ENCODE measurements at places on chromosomes 13 and 19.

GRCh38 chr19:2047076-2047448, 4.0 kb downstream of the MKNK2 start:
- DNase-seq, result no peak

DNA sequence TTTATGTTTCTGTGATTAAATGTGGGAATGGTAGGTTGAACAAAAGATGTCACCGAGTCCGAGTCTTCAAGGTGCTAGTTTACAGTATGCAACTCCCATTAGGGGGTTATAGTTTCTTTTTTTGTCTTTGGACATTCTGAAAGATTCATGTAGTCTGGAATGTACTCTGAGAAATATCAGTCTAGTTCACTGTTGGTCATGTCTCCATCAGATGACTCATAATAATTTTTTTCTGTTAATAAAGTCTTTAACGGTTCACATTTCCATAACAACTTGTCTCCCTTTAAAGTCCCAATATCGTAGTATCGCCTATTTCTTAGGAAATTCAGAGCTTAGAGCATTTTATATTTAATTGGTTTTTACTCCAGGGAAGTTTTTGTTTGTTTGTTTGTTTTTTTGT, 13.5 kb upstream of the ESD start:
- DNase-seq, result no peak

DNA sequence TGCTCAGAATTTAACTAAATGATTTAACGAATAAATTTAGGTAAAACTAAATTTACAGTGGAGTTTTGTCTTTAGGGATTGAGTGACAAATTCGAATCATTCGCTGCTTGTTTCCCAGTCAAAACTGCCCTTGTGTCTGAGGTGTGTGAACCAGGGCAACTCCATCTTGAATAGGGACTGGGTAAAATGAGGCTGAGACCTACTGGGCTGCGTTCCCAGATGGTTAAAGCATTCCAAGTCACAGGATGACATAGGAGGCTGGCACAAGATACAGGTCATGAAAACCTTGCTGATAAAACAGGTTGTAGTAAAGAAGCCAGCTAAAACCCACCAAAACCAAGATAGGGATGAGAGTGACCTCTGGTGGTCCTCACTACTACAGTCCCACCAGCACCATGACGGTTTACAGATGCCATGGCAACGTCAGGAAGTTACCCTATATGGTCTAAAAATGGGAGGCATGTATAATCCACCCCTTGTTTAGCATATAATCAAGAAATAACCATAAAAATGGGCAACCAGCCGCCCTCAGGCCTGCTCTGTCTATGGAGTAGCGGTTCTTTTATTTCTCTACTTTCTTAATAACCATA, 10.2 kb upstream of the ANKRD10 start:
- DNase-seq, result peak; percentile 24

GRCh38 chr19:8083141-8083540, 30.6 kb downstream of the CCL25 start:
- DNase-seq, result no peak

GRCh38 chr13:94217370-94217769, 262.1 kb downstream of the DCT start:
- no peak for DNase-seq

- no peak for DNase-seq
Observed at GRCh38 chr19:28981518-28981917, 231.4 kb downstream of the UQCRFS1 start.

GRCh38 chr19:29658221-29658991, 6.9 kb upstream of the PLEKHF1 start:
- no peak for DNase-seq

DNA sequence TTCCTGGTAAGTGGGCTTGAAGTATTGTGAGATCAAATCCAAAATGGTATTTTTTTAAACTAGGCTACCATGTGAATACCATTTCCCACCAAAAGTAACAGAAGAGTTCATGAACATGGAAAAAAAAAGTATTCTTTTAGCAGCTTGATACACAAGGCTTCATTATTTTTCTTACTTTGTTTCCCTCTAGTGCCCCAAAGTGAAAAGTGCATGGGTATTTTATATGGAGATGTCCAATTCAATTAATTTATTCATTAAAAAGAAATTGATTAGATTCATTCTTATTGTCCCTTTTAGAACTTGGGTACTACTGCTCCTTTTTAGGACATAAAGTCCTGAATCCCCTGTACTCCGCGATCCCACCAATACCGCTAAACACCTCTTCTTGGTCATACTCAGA, 28.6 kb upstream of the SCEL start:
- no peak for DNase-seq

GRCh38 chr13:28584873-28585381, 74.0 kb upstream of the POMP start:
- DNase-seq, result peak; percentile 55

DNA sequence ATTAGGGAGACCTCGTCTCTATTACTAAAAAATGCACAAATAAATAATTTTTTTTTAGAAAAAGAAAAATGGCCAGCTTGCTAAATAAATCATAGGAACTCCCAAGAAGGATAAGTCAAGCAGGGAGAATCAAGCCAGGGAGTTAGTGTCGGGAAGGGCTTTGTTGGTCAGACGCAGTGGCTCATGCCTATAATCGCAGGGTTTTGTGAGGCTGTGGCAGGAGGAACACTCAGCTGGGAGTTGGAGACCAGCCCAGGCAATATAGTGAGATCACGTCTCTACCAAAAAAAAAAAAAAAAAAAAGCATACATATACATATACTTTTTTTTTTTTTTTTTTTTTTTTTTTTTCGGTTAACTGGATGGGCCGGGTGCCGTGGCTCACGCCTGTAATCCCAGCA, 9.0 kb downstream of the NACC1 start:
- DNase-seq, result no peak

GRCh38 chr13:29254626-29255370, 340.7 kb downstream of the SLC7A1 start:
- DNase-seq, result no peak

DNA sequence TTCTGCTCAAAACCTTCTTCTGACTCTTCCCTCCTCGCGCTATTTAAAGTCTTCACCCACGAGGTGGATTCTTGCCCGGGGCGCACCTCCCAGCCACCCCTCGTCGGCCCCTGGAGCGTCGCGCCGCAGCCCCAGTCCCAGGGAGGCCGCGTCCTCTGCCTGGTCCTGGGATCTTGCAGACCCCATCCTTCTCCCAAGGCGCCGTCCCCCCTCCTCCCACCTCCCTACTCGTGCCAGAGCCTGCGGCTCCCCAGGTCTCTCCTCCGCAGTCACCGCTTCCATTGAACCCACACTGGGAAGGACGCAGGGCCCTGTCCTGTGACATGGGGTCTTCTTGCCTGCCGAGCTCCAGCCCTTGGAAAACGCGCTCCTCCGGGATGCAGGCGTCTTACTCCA, 486 bp downstream of the ZNF808 start:
- peak; percentile 3 for DNase-seq

DNA sequence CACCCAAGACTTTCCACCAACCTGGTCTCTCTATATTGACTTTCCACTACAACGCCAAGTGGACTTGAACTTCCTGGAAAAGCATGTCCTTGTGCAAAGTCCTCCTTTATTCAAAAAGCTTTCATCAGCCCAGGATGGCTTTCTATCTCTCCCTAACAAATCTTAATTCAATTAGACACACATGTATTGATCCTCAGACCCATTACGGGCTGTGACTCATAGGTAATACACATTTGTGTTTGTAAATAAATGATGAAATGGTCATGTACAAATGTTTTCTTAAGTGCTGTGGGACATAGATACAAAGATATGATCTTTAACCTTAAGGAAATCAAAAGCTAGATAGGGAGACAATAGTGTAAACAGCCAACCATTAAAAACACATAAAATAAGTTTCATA, 1189.7 kb downstream of the EFNB2 start:
- DNase-seq, result no peak

DNA sequence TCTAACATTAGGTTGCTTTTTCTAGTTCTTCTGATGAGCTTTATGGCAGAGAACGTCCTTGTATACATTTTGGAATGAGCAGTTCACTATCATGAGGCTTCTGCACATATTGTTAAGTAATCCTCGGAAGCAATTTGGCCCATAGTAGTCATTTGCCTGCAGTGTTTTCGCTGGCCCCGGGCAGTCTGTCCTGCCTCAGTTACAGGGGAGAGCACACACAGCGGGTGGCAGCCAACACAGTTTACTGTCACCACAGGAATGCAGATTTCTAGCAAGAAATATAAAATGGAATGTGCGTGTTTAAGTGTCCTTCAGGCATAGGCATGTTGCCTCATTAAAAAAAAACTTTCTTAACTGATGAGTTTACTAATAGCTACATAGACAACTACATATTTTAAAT, 71.5 kb upstream of the GJB6 start:
- DNase-seq, result no peak

DNA sequence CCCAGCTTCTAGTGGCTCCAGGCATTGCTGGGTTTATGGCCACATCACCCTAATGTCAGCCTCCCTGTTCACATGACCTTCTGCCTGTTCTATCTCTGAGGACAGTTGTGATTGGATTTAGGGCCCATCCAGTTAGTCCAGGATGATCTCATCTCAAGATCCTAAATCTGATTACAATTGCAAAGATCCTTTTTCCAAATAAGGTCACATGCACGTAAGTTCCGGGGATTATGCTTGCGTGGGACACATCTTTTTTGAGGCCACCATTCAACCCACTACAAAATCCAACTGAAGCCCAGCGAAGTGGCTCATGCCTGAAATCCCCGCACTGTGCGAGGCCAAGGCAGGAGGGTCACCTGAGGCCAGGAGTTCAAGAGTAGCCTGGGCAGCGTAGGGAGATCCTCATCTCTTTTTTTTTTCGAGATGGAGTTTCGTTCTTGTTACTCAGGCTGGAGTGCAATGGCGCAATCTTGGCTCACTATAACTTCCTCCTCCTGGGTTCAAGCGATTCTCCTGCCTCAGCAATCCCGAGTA, 12.3 kb downstream of the PLD3 start:
- peak; percentile 73 for DNase-seq

DNA sequence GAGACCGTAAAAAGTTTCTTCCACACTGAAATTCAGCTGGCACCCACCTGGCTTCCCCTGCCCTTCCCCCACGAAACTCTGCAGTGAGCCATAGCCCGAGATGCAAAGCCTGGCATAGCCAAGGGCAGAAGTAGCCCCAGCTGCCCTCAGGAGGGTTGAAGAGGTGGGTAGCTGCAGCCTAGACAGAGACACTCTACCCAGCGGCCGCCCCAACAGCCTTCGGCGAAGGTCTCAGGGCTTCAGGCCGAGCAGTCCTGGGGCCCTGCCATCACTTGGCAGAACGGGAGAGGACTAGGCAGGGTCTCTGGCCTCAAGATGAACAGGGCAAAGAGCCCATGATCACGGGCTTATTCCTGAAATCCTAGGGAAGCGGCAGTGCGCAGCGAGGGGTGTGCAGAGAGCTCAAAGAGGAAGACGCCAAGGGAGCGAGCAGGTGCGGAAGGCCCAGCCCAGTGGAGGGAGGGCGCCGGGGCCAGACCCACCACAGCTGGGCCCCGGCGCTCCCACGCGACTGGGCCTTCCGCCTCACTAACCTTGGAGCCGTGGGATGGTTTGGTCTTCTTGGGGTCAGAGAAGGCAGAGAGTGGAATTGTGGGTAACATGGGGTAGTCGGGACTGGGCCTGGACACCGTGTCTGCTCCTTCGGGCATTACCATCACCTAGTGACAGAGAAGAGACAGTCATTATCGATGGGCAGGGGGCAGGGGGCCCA, 53.2 kb downstream of the MLLT1 start:
- DNase-seq, result no peak

DNA sequence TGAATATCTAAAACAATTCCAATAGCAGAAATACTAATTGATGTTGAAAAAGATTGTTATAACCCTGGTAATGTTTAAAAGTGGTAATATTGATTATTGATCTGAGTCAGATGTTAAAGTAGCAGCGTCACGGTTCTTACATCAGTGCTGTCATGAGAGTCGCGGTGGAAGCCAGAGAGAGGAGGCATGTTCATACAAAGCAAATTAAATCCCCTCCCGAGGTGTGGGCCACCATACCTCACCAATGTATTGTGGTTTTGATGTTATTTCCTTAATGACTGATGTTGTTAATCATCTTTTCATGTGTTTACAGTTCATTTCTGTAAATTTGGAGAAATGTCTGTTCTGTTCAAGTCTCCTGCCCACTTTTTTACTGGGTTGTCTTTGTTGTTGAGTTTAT, 11.2 kb downstream of the ZNF317 start:
- no peak for DNase-seq

DNA sequence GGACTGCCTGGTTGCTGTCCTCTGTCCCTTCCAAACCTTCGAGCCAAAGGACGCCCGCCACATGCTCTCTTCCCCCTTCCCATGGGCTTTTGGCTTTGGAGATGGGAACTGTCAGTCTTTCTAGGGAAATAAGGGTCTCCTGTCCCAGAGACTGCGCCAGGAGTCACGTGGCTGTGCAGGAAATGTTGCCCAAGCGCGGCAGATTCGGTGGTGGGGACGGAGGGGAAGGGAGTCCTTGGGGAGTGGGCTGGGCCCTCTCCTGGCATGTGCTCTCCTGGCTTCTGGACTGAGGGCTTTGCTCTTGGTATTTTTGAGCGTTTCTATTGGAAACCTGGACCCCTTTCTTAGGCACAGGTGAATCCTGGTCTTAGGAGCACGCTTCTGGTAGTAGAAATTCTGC, 103.2 kb downstream of the KDM4B start:
- no peak for DNase-seq

DNA sequence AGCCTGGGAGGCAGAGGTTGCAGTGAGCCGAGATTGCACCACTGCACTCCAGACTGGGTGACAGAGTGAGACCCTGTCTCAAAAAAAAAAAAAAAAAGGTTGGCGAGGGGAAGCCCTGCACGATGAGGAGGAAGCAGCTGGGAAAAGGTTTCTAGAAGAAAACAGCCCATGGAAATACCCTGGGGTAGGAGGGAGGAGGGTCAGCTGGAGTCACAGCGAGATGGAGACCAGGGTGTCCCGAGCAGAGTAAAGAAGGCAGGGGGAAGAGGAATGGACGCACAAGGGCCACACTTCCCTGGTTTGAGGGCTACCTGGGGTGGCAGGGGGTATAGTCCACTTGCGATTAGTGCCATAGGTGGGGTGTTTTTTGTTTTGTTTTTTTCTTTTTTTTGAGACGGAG, 6.4 kb downstream of the KANK3 start:
- DNase-seq, result no peak

GRCh38 chr13:113625965-113626721, 31.9 kb downstream of the ATP4B start:
- no peak for DNase-seq

- DNase-seq, result no peak
Observed at GRCh38 chr19:55588738-55589137, 8.1 kb upstream of the ZNF579 start.

- no peak for DNase-seq
Observed at GRCh38 chr13:38879278-38879677, 111.4 kb downstream of the STOML3 start.

- no peak for DNase-seq
Observed at GRCh38 chr13:65613004-65613403, 1617.1 kb downstream of the PCDH9 start.

- DNase-seq, result no peak
Observed at GRCh38 chr13:104485571-104485970, 1419.4 kb upstream of the SLC10A2 start.

DNA sequence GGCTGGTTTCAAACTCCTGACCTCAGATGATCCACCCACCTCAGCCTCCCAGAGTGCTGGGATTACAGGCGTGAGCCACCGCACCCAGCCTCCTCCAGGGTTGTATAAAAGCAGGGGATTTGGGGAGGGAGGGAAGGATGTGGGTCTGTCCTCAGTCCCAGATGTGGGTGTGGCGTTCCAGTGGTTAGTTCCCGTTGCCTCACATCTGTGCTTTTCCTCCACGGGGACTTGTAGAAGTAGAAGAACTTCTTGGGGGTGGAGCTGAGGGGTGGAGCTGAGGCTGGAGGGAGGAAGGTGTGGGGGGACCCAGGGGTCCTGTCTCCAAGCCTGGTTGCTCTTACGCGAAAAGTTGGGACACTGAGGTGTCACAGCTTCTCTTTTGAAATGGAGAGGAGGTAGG, 514 bp upstream of the MCEMP1 start:
- DNase-seq, result peak; percentile 57

GRCh38 chr13:43170506-43170905, 147.1 kb downstream of the DNAJC15 start:
- DNase-seq, result peak; percentile 3

Measured in CD14-positive monocyte (primary cell).